ENCODE measurements at places on chromosomes 1 and 21.

- no peak for DNase-seq
These were observed 95.9 kb downstream of the HIVEP3 start for GRCh38 chr1:41822866-41823265.

GRCh38 chr1:41496080-41497055 lies 11.9 kb upstream of the EDN2 start:
- DNase-seq = peak; percentile 90

GRCh38 chr1:145846201-145846612 lies 777 bp downstream of the NUDT17 start:
- DNase-seq = peak; percentile 24

- DNase-seq = no peak
These were observed 114.6 kb downstream of the LMX1A start for GRCh38 chr1:165241952-165242351.

DNA sequence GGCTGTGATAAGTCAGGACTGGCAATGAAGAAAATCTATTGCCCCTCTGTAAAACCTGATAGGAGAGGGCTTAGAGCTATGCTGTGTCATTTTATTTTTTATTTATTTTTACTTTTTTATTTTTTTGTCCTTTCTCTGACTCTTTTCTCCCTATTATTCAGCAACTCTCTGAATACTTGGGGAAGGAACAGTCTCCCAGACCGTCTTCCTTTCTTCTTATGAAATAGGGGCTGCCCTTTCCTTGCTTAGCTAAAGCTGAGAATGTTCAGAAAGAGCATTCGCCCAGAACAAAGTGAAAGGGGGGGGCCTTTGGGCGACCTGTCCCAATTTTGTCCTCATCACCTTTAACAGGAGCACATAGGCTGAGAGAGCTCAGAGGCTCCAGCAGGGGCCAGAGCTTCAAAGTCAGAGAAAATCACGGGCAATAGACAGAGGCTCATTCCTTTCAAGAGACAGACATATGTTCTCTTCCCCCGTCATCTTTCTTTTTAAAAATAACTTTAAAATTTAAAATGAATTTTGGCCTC lies 80.9 kb downstream of the RNF220 start:
- no peak for DNase-seq

GRCh38 chr1:223609977-223610376 lies 55.5 kb downstream of the CAPN8 start:
- no peak for DNase-seq

GRCh38 chr1:56506951-56507491 lies 72.3 kb downstream of the PLPP3 start:
- DNase-seq = no peak

DNA sequence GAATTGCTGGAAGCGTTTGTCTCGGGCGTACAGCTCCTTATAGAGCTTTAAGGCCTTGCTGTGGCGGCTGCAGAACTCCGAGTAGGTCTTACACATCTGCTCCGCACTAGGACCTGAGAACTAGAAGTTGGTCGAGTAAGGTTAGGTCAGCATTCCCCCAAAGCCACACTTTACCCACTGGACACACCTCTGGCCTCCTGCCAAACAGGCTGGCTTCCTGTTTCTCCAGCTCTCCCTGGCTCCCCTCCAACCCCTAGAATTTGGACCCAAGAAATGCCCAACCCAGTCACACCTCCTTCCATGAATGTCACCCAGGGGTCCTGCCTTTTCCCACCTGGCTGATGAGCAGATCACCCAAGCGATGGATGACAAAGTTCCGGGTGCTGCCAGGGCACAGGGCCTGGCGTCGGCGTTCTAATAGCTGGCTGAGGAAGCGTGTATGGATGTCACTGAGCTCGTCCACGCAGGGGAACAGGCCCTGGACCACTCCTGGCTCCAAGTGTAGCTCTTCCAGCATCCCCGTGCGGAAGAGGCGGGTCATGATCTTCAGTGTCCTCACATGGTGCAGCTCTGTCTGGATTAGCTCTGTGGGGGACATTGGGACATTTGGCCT lies 15.6 kb downstream of the ARHGEF2 start:
- no peak for DNase-seq

DNA sequence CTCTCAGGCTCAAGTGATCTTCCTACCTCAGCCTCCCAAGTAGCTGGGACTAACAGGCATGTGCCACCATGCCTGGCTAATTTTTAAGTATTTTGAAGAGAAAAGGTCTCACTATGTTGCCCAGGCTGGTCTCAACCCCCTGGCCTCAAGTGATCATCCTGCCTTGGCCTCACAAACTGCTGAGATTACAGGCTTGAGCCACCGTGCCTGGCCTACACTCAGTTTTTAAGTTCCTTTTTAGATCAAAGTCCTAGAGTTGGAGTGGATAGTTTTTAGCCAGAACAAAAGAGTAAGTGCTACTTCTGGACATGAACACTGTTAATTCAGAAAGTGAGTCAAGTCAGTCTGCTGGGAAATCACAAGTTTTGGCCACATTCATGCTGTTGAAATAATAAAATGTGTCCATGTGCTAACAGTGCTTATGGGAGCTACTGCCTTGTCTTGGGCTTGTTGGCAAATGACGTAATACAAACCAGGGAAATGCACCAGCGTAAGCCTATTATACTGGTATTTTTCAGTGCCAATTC lies 84.2 kb downstream of the NDUFS5 start:
- DNase-seq = peak; percentile 77

DNA sequence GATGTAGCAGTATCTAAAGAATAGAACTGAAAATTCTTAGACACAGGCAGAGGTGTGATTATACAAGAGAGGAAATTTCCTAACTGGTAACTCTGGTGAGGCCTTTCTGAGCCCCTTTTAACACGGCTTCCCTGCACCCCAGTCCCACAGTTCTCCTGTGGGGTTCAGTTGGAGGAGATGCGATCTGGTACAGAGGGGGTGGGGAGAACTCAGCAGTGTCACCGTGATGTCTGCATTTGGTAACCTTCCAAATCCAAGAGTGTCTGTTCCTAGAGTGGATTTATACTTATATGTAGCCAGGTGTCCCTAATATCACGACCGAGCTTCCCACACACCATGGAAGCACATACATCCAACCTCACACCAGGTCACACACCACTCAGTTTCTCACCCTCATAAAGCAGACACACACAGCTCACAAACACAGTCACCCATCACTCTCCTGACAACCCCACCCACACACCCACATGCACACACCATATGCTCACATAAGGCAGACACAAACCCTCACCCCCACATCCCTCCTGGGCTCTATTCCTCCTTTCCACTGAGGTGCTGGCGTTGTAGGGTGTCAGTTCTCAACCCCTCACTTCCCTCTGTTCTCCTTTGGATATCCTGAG lies 48.5 kb downstream of the RHBG start:
- no peak for DNase-seq

- DNase-seq = no peak
These were observed 126.7 kb downstream of the PGBD5 start for GRCh38 chr1:230299191-230300006.

DNA sequence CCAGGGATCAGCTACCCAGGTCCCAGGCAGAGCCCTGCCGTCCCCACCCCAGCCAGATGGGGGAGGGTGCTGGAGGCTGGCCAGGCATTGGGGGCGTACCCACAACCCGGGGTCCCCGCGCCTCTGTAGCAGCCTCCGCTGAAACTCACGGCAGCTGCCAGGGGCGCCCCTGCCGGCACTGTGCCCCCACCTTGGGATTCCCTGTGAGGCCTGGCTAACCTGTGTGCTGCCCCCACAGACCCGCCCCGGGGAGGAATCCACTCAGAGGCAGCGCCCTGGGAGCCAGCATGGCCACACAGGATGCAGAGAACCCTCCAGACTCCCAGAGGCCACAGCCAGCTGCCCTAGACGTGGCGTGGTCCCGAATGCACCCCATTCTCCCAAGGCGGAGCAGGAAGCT lies 3.8 kb downstream of the DVL1 start:
- no peak for DNase-seq

GRCh38 chr1:188462837-188463236 lies 1634.1 kb downstream of the PLA2G4A start:
- peak; percentile 30 for DNase-seq
